ENCODE measurements at places on chromosomes 3 and 15.

DNA sequence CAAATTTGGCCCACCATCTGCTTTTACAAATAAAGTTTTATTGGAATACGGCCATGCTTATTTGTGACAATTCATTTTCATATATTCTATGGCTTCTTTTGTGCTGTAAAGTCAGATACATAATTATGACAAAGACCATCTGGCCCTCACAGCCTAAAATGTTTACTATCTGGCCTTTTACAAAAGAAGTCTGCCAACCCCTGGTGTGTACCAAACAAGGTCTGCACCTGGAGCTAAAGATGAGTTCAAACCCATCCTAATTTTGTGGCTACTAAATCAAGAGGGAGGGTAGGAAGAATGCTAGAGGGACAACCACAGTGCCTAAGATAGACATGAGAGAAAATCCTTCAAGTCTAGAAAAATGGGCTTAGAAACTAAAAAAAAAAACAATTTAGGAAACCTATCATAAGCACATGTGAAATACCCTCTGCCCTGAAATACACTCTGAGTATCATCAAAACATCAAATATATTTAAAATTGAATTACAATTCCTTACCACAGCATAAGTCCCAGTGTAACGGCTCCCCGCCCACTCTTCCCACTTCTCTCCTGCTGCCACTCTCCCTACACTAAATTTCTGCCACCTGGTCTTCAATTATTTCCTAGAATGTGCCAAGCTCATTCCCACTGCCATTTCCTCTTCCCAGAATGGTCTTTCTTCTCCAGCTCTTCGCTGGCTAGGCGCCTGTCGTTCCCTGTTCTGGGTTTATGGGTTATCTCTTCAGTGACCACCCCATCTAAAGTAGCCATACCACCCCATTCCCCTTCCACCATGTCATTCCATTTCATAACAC is 950.7 kb upstream of the CFAP20DC start:
- no peak for DNase-seq

- no peak for DNase-seq
These were observed 96.8 kb downstream of the IGF1R start for GRCh38 chr15:98745179-98745578.

GRCh38 chr3:185094697-185095096 is 58.2 kb downstream of the C3orf70 start:
- DNase-seq, result no peak

GRCh38 chr3:182133752-182134151 is 422.0 kb downstream of the SOX2 start:
- DNase-seq, result no peak

GRCh38 chr3:174333640-174334039 is 525.5 kb upstream of the NAALADL2 start:
- DNase-seq, result no peak

- no peak for DNase-seq
These were observed 24.1 kb downstream of the SIDT1 start for GRCh38 chr3:113556316-113556945.

DNA sequence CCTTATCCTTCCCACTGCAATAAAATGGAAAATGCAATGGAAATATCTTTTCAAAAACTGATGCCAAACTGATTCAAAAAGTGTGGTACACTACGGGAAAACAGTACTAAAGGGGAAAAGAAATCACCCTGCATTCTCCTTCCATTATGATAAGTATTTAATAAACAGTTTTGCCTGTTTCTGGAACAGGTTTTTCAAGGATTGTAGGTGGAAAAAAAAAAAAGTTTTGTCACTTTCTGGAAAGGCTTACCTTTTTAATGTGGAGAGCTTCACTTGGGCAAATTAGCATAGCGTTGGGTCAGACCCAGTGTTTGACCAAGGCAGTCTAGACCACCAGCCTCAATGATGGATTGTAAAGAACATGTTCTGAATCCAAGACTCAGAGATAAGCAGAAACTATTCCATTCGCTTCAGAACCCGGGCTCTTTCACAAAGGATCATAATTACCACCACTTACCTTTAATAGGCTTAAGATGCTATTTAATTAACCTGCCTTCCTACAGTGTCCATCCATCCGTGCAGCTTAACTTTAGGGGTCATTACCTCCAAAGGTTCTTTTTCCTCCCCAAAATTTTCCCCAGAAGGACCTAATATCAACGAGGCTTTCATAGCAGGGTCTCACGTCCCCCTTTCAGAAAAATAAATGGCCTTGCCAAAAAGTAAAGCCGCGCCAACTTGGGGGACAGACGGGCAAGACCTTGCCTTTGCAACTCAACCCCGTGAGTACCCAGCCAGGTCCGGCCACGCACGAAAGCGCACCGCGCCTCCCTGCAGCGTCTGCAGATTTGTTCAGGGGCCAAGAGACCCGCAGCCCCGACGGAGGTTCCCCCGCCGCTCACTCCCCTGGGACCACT is 1.0 kb downstream of the DCBLD2 start:
- DNase-seq, result no peak

GRCh38 chr3:11391174-11391879 is 119.1 kb downstream of the ATG7 start:
- no peak for DNase-seq

DNA sequence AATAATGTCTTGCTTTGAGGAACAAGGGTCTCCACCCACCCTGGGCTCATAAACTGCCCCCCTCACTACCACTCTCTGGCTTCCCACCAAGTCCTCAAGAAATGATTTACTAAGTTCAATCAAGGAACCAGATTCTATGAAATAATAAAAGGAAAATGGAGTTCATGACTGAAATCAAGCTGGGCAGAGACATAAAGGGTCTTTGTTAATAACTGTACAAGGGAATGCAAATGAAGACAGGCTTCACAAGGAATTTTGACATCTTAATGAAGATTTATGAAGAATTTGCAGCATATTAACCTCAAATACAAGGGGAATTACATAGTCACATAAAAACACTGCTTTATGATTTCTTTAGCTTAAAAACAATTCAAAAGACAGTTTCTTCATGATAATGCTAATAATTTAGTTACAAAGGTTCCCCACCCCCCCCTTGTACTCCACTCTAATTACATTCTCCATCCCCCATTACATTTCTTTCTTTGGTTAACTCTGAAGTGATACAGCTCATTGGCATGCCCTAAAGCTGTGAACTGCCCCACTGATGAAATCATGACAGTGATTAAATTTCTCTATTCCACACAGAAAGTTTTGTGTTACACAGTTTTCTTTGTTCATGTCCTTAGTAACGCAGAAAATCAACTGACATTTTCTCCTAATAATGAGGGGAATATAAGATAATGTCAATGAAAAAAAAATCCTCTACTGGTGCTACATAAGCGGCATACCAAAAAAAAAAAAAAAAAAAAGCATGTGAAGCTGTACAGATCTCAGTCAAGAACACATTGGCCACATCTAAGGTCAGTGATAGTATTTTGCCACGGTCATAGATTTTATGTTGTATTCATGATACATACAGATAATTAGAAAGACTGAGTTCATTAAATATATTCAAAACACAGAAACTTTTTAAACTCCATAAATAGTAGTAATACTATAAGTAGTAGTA is 54.4 kb downstream of the WWTR1 start:
- DNase-seq, result no peak

DNA sequence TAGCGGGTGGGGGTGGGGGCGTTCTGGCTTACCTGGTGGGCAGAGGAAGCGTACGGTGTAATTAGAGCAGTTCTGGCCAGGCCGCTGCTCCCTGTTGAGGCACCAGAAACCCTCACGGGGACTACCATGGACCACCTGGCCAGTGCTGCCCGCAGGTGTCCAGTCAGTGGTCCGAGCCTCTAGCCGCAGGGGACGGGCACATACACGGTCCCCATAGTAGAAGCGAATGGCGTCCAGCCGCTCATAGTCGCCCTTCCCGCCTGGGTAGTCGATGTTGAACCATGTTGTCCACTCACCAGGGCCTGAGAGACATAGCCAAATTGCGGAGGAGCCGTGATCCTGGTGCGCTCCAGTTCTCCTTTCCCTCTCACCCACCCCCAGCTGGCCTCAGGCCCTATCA is 4.5 kb downstream of the CILP start:
- DNase-seq, result no peak

GRCh38 chr3:46853441-46854415 is 9.5 kb downstream of the MYL3 start:
- no peak for DNase-seq

DNA sequence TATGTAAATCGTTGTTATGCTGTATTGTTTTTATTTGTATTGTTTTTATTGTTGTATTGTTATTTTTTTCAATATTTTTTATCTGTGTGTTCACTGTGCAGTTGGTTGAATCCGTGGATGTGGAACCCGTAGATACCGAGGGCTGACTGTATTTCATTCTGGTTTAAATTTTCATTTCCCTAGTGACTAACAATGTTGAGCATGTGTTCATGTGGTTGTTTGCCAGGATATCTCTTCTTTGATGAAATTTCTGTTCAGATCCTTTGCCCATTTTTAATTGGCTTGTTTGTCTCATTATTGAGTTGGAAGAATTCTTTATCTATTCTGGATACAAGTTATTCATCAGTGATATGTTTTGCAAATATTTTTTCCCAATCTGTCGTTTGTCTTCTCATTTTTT is 29.7 kb downstream of the STOML1 start:
- no peak for DNase-seq

- no peak for DNase-seq
These were observed 20.9 kb downstream of the SLC2A2 start for GRCh38 chr3:171005648-171006047.
